ENCODE measurements at places on chromosomes 12 and 14.

DNA sequence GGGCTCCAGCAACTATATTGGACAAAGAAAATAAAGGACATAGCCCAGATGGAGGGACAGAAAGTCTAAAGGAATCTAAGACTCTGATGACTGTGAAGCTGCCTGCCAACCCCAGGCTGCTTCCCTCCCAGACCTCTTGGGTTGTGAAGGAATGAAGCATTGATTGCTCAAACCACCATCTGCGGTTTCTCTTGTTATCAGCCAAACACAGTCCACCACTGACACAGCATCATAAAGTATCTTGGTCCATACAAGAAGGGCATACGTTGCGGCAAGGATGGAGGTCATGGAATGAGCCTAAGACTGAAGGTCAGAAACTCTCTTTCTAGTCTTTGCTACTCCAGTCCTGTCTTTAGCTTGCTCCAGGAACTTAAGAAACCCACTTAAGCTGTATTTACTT is 58.5 kb upstream of the PLXNC1 start:
- no peak for DNase-seq

- DNase-seq = no peak
These were observed 217.4 kb downstream of the ZFP36L1 start for GRCh38 chr14:68575426-68575825.

DNA sequence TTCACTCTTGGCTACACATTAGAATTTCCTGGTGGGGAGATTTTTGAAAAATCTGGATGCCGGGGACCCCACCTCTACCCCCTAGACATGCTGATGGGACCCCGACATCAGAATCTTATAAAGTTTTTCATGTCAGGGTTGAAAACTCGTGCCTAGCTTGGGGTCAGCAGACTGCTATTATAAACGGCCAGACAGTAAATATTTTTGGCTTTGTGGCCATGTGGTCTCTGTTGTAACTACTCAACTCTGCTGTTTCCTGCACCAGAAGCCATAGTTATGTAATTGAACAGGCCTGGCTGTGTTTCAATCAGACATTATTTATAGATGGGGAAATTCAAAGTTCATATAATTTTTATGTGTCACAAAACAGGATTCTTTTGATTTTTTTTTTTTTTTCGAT is 41.6 kb downstream of the ACACB start:
- no peak for DNase-seq

- no peak for DNase-seq
These were observed 37.8 kb upstream of the CISTR start for GRCh38 chr12:53789570-53789969.

GRCh38 chr14:73025544-73025943 is 1.4 kb downstream of the ZFYVE1 start:
- DNase-seq = no peak

- DNase-seq = no peak
These were observed 139.3 kb upstream of the PZP start for GRCh38 chr12:9347328-9348127.

GRCh38 chr12:62922539-62922938 is 12.4 kb downstream of the PPM1H start:
- DNase-seq = no peak

DNA sequence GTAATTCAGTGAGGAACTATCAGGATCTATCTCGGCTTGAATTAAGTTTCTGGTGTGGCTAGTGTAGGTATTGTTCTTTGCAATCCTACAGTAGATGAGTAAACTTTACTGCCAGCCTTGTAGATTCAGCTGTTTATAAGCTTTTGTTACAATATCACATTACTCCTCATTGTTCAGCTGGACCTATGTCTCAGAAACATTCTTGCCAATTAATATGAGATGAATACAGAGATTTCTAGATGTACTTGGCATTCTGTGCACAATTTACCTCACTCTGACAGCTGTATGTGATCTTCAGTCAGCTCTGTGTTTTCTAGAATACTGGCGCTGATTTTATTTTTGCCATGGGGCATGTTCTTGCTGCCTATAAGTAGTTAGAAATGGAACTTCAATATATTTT is 55.7 kb downstream of the METTL25 start:
- DNase-seq = no peak

GRCh38 chr12:88127099-88127498 is 14.8 kb downstream of the CEP290 start:
- no peak for DNase-seq

- no peak for DNase-seq
These were observed 23.1 kb downstream of the BICDL1 start for GRCh38 chr12:120012067-120012621.

DNA sequence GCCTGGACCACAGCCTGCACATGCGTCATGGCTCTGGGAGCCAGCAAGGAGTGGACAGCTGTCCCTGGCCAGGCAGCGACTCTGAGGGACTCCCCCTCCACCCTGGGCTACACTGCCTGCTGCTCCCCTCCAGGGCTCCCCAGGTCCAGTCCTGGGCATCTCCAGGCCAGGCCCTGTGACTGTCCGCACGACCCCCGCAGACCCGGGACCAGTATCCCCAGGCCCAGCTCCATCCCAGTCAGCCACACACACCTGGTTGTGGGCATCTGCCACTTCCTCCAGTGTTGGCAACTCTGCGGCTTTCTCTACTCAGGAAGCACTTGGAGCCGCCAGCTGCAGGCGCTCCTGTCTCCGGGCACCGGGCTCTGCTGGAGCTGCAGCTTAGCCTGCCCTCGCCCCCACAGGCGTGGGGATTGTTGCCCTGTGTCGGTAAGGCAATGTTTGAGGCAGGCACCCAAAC is 2.4 kb downstream of the ULK1 start:
- no peak for DNase-seq

DNA sequence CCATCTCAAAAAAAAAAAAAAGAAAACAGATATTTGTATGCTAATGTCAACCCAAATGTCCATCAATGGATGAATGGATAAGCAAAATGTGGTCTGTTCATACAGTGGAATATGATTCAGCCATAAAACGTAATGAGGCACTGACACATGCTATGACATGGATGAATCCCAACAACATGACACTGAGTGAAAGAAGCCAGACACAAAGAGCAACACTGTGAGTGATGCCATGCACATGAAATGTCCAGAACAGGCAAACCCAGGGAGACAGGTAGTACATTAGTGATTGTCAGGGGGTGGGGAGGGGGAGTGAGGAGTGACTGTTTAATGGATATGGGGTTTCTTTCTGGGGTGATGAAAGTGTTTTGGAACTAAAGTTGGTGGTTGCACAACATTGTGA is 50.2 kb downstream of the ARL6IP4 start:
- DNase-seq = no peak

- DNase-seq = no peak
These were observed 47.9 kb downstream of the RPH3A start for GRCh38 chr12:112839386-112839972.

- no peak for DNase-seq
These were observed 43.7 kb upstream of the RNU6-8 start for GRCh38 chr14:32246751-32247150.

GRCh38 chr14:75492832-75493591 is 29.3 kb upstream of the BATF start:
- no peak for DNase-seq

DNA sequence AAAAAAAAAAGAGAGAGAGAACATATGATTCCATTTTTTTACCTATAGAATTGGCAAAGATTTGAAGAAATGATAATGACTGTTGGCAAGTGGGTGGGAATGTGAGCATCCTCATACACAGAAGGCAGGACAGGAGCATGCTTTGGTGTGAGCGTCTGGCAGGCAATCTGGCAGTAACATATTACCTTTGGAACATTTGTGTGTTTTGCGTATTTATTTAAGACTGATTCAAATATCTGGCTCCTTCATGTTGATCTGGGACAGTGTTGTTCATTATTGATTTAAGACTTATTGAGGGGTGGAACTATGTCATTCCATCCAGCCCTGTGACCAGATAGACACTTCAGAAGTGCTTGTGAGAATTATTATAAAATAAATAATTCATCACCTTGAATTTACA is 53.1 kb downstream of the PPP1R36 start:
- no peak for DNase-seq

- no peak for DNase-seq
These were observed 400 bp upstream of the NDUFA12 start for GRCh38 chr12:95003921-95004272.

DNA sequence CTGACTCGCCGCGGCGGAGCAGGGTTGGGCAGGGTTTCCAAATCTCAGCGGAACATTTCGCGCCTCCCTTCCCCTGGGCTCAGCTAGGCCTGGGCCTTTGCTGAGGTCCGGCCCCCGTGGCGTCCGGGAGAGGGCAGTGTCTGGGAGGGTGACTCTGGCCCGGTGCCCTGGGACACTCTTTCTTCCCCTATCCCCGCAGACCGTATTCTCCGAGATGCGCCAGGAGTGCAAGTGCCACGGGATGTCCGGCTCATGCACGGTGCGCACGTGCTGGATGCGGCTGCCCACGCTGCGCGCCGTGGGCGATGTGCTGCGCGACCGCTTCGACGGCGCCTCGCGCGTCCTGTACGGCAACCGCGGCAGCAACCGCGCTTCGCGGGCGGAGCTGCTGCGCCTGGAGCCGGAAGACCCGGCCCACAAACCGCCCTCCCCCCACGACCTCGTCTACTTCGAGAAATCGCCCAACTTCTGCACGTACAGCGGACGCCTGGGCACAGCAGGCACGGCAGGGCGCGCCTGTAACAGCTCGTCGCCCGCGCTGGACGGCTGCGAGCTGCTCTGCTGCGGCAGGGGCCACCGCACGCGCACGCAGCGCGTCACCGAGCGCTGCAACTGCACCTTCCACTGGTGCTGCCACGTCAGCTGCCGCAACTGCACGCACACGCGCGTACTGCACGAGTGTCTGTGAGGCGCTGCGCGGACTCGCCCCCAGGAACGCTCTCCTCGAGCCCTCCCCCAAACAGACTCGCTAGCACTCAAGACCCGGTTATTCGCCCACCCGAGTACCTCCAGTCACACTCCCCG is 3.0 kb downstream of the WNT1 start:
- peak; percentile 76 for DNase-seq

GRCh38 chr12:77995436-77996167 is 164.9 kb downstream of the NAV3 start:
- DNase-seq = no peak

DNA sequence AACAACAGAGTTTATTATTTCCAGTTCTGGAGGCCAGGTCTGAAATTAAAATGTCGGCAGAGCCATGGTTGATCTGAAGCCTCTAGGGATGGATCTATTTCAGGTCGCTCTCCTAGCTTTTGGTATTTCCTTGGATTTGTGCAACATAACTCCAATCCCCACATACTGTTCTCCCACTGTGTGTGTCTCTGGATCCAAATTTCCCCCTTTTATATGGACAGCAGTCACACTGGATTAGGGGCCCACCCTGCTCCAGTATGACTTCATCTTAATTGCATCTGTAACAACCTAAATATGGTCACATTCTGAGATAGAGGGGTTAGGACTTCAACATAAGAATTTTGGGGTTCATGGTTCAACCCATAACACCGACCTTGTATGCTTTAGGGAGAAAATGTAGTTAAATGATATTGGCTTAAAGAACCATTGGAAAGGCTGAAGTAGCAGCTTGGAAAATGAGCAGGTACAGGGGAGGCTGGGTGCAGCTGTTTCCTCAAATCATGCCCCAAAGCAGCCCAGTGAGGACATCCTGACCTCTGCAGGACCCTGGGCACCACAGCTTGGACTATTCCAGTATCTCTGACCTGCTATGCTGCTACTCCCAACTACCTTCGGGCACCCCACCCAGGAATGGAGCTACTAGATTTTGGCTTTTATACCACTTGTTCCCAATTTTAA is 13.9 kb upstream of the MDM2 start:
- no peak for DNase-seq

- no peak for DNase-seq
These were observed 47.7 kb upstream of the CMAS start for GRCh38 chr12:21998295-21998694.

- no peak for DNase-seq
These were observed 6.4 kb downstream of the BCL11B start for GRCh38 chr14:99265571-99265970.

GRCh38 chr12:123931686-123932321 is 40.8 kb downstream of the CCDC92 start:
- no peak for DNase-seq

DNA sequence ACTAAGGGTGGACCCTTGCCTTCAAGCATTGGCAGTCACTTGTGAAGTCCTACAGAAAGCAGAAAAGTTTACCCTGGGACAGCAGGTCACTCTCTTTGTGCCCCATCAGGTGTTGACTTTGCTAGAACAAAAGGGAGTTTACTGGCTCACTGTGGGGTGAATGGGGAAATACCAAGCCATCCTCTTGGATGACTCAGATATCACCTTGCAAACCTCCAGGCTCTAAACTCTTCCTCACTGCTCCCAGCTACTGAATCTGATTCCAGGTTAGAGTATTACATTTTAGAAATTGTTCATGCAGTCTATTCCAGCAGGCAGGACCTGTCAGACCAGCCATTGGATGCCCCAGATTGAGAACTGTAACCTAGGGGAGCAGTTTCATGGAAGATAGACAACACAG is 7.3 kb upstream of the EDDM3B start:
- no peak for DNase-seq

GRCh38 chr12:104478396-104479122 is 21.8 kb downstream of the CHST11 start:
- no peak for DNase-seq

GRCh38 chr14:79084861-79085260 is 914.7 kb downstream of the NRXN3 start:
- no peak for DNase-seq

DNA sequence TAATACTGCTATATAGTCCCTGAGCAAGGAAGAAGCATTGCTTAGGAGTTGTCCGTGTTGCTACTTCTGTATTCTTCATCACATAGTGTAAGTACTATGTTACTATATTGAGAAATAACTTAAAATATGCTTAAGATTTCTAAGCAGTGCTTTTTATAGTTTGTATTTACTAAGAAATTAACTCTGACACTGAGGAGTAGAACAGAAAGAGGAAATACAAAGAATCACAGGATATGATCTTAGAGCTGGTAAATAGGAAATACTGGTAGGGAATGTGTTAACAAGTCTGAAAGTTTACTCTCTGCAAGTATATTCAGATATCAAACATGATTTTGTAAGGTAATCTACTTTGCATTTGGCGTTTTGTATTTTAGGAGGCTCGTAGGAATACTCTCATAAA is 15.5 kb downstream of the XPOT start:
- no peak for DNase-seq

GRCh38 chr12:48349471-48349870 is 1.2 kb downstream of the ZNF641 start:
- peak; percentile 22 for DNase-seq

DNA sequence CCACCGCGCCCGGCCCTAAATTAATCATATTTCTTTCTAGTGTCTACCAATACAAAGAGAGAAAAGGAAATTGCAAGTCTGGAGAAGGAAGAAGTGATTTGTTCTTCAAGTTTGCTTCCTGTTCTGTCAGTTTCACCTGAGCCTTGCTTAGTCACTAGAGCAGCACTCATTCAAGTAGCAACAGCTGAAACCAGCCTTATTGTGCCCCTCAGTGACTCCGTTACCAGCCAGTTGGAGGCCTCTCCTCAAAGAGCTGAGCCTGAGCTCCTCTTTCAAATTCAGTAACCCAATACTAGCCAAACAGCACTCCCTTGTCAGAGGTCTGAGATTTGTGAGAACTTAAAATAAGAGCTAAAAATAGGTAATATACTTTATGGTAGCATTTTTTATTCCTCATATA is 17.4 kb downstream of the PAWR start:
- no peak for DNase-seq

GRCh38 chr12:132111654-132112304 is 32.3 kb downstream of the DDX51 start:
- DNase-seq = no peak

GRCh38 chr12:10740182-10740581 is 17.1 kb upstream of the YBX3 start:
- DNase-seq = no peak

- peak; percentile 67 for DNase-seq
These were observed 584 bp downstream of the VRK1 start for GRCh38 chr14:96797582-96798349.

Data from ecto neural progenitor cell (in vitro differentiated cells).